ENCODE measurements at places on chromosomes 13 and 19.
A peak's percentile ranks its signal among the peaks of the same experiment; 100 is the strongest.

DNA sequence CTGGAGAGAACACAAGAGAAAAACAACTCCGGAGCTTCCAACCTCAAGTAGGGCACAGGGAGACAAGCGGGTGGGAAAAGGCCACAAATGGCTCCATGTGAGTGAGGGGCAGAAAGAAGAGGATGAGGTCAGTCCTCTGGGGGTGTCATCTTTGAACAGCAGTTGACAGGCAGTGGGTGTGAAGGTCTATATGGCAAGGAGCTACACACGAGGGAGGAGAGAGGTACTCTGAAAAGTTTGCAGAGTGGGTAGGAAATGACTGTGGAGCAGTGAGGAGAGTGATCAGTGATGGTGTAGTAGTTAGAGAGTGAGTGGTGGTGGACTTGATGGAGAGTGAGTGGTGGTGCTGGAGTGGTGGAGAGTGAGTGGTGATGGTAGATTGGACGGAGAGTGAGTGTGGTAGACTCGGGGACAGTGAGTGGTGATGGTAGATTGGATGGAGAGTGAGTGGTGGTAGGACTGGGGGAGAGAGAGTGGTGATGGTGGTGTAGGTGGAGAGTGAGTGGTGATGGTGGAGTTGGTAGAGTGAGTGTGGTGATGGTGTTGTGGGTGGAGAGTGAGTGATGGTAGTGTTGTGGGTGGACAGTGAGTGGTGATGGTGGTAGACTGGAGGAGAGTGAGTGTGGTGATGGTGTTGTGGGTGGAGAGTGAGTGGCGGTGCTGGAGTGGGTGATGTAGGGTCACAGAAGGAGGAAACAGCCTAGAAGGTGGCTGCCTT is 4.0 kb downstream of the TFDP1 start:
- DNase-seq = no peak

DNA sequence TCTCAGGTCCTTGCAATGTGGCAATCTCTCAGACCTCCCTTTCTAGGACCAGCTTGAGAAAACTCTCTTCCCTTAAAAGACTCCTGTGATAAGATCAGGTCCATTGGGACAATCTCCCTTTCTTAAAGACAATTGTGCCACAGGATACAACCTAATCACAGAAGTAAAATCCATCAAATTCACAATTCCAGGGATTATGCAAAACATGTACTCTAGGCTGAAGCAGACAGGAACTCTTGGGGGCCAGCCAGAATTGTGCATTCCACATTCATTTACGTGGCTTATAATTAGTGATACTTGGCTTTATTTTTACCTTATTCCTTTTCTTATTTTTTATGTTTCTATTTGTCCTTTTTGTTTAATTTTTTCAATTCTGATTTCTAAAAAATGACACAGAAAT is 257.9 kb downstream of the KLF12 start:
- DNase-seq = no peak

DNA sequence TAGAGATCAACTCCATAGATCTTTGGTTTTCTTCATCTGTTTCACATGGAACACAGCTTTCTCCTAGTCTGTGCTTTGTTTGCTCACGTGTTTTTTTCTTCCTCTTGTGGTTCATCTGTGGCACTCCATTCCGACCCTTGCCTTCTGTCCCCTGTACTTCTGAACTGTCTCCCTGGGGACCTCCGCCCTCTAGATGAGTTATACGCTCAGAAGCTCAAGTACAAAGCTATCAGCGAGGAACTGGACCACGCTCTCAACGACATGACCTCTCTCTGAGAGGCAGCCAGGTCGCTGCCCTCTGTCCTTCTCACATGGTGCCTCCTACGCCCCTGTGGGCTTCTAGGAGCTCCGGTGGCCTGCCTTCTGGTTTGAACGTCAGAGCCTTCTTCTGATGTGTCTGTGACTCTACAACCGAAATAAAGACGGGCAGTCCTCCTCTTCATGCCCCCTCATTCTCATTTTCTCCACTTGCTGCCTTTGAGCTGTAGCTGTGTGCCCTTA is 16.6 kb upstream of the RAB8A start:
- DNase-seq = no peak

GRCh38 chr13:45162194-45162593 is 38.7 kb downstream of the KCTD4 start:
- no peak for DNase-seq

- no peak for DNase-seq
Measured at GRCh38 chr19:55171440-55171839, 5.0 kb upstream of the DNAAF3 start.

GRCh38 chr19:45569619-45570421 is 14.8 kb downstream of the OPA3 start:
- peak; percentile 33 for DNase-seq

GRCh38 chr13:50400035-50400726 is 384.9 kb downstream of the KCNRG start:
- DNase-seq = no peak

DNA sequence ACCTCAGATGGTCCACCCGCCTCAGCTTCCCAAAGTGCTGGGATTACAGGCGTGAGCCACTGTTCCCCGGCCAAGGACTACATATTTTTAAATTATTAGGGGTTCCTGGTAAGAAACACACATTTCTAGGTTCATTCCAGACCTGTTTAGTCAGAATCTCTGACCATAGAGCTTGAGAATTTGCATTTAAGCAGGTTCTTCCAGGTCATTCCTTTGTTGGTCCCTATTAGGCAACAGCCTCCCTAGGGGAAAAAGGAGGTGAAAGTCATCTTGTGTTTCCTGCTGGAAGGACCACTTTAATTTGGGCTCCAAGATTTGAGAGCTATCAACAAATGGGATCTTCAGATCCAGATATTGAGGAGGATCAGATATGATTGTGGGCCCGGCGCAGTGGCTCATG is 16.3 kb downstream of the S1PR2 start:
- DNase-seq = no peak
